Activated T-cell treated with anti-CD3 and anti-CD28 coated beads for 1 hour (primary cell): ENCODE measurements at places on chromosomes 3 and 15.

DNA sequence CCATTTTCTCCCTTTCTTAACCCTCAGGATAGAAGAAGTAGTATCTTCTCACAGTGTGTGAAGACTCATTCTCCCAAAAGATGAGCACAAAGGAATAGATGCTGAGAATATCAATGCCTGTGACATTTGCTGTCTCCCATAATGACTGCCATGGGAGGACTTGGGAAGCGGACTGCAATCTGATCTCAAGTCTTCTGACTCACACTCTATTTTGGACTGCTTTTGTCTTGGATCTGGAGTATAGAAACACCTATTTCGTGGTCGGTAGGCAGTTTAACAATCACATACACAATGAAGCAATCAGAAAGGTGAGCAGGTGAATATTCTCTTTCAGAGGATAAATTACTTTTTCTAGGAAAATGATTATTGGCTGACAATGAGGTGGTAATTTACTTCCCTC, 852.0 kb downstream of the FHIT start:
- no peak for DNase-seq

- no peak for DNase-seq
Observed at GRCh38 chr15:78715930-78716329, 74.9 kb upstream of the CHRNB4 start.

DNA sequence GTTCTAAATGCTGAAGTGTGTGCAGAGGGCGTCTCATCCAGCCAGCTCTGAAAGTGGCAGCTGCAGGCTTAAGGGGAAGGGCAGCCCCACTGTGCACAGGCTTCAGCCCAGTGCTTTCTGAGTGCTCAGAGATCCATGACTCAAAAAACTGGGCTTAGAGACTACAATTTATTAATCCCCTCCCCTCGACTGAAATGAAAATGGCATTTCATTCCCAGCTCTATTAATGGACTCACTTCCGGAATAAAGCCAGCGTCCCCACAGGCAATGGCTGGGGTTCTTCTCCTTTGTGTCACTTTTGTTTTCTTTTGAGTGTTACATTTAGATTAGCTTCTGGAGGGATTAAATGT, 55.5 kb upstream of the PLXNA1 start:
- no peak for DNase-seq

- DNase-seq, result no peak
Observed at GRCh38 chr3:13077431-13078162, 4.4 kb upstream of the IQSEC1 start.

GRCh38 chr15:76209523-76209922, 101.7 kb downstream of the ETFA start:
- DNase-seq, result no peak

- DNase-seq, result no peak
Observed at GRCh38 chr3:120636795-120637401, 40.8 kb downstream of the NDUFB4 start.

DNA sequence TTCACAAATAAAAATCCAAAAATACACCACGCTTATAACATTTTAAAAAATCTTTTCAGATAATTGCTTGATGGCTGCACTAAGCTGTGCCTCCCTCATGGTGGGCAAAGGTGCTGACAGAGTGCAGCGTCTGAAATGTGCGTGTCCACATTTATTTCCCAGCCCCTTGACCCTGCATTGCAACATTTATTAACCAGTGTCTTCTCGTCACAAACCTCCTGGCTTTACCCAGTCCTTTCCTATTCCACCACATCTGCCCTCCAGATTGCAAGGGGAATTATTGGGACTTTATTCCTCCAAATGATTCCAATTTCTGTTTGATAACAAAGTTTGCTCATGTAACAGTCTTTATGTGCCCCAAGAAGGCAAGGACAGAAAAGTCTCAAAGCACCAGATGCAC, 5.5 kb downstream of the RASGRP1 start:
- DNase-seq, result no peak
